ENCODE measurements at places on chromosomes 6 and 20.

DNA sequence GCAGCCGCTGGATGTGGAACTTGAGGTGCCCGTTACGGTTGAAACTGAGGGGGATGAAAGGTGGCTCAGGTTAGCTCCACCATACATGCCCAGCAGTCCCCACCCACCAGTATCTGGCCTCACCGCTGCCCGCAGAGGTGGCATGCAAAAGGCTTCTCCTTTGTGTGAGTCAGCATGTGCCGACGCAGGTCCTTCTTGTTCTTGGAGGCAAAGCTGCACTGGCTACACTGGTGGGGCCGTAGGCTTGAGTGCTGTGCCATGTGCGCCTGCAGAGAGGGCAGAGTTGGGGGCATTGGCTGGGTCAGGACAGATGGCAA, 15.8 kb downstream of the PCIF1 start:
- DNase-seq: no peak

- DNase-seq: no peak
These were observed 27.5 kb upstream of the TBXT start for GRCh38 chr6:166194914-166195859.

- no peak for DNase-seq
These were observed 53.4 kb downstream of the TRAF3IP2 start for GRCh38 chr6:111552241-111552744.

- no peak for DNase-seq
These were observed 52.9 kb upstream of the SLC22A16 start for GRCh38 chr6:110529355-110529754.

DNA sequence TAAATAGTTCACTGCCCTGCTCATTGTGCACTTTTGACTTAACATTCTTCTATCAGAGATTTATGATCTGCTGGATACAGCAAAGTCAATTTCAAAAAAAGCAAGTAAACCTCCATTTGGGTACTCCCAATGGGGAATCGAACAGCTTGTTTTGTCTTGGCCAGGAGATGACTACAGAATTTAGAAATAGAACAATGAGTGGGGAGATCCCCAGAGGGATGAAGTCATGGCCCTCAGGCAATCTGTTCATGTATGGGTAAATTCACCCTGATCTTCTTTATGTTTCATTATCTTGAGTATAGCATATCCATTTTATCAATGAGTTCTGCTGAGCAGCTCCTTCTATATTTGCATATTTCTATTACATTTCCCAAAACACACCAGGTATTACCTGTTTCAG, 1681.9 kb downstream of the HACE1 start:
- DNase-seq: no peak

- DNase-seq: no peak
These were observed 14.7 kb upstream of the SRC start for GRCh38 chr20:37331060-37331857.

DNA sequence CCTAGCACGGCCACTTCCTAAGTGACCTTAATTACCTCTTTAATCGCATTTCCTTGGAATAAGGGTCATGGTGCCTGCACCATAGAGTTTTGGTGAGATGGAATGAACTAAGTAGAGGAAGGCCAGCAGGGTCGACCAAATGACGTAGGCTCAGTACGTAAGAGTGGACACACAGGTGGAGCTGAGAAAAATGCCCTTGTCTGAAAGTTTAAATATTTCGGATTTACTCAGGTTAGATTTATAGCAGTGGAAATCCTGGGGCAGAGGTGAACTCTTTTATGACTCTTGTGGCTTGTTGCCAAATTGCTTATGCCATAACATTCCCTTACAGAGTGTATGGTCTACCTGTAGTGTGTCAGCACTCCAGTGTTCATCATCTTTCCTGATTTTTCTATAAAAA, 23.6 kb upstream of the BTBD3 start:
- no peak for DNase-seq

- no peak for DNase-seq
These were observed 88.1 kb upstream of the THBS2 start for GRCh38 chr6:169341706-169342105.

DNA sequence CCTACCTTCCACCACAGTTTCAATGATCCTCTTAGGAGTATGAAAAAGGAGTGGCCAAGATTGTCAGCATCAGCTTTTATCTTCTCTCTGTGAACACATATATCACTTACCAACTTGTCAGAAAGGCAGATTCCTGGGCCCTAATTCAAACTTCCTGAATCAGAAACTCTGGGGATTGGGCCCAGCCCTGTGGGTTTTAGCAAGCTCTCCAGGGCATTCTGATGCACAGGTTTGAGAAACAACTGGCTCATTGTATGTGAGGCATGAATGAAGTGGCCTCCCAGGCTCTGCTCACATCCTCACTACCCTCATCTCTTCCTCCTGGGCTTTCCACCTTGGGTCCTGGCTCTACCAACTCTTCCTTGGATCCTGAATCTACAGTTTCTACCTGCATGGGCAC, 13.2 kb upstream of the THBD start:
- no peak for DNase-seq

GRCh38 chr6:53744321-53744720, 50.5 kb upstream of the LRRC1 start:
- no peak for DNase-seq
